NCI-H2171 (cell line): ENCODE measurements at places on chromosomes 13 and 19.

DNA sequence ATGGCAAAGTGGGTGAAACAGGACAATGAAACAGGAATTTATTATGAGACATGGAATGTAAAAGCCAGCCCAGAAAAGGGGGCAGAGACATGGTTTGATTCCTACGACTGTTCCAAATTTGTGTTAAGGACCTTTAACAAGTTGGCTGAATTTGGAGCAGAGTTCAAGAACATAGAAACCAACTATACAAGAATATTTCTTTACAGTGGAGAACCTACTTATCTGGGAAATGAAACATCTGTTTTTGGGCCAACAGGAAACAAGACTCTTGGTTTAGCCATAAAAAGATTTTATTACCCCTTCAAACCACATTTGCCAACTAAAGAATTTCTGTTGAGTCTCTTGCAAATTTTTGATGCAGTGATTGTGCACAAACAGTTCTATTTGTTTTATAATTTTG, 8.6 kb downstream of the CLN5 start:
- no peak for DNase-seq

DNA sequence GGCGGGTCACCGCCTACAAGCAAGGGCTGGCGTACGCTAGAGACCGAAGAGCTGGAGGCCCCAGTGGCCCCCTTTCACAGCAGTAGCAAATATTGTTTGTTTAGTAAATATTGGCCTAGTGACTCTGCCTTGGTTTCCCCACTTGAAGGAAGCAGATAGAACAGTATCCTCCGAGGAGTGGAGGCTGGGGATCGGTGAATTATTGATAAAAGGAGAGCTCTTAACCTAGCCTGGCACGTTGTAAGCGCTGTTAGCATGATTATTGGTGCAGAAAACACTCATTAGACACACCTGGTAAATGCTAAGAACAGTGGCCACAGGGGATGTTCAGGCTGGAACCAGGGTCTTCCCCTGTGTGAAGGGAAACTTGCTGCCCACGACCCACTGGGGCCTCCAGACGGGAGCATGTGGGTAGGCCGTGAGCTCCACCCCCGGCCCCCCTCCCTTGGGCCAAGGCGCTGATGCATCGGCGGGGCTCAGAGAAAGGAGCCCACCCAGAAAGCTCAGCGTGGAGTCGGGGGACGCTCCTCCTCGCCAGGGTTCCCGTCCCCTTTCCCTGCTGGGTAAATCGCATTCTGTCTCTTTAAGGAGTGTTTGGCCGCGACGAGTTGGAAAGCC, 2.3 kb downstream of the IER2 start:
- DNase-seq: peak; percentile 95

DNA sequence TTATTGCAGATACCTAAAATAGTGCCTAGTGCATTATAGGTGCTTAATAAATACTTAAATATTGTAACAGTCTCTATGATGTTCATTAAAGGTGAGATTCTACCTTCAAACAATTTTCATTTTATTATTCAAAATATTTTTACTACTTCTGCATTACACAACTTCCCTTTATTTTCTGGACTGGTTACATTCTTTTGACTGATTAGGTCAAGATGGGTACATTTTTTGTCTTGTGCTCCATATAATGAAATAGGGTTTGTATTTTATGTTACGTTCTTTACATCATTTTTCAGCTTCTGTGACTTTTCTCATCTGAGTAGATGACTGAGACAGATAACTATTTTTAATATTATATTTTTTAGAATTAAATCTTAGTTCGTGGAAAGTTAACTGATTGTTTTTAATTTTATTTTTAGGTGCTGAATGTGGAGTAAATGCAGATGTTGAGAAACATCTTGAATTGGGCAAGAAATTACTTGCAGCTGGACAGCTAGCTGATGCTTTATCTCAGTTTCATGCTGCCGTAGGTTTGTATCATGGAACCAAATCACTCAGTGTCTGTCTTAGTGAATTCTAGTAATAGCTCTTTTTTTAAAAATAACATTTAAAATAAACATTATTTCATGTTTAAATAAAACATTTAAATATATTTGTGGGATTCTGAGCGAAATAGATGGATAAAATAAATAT, 32.0 kb downstream of the DNAJC3 start:
- DNase-seq: no peak

GRCh38 chr19:20513189-20513904, 52.2 kb downstream of the ZNF737 start:
- DNase-seq: no peak

DNA sequence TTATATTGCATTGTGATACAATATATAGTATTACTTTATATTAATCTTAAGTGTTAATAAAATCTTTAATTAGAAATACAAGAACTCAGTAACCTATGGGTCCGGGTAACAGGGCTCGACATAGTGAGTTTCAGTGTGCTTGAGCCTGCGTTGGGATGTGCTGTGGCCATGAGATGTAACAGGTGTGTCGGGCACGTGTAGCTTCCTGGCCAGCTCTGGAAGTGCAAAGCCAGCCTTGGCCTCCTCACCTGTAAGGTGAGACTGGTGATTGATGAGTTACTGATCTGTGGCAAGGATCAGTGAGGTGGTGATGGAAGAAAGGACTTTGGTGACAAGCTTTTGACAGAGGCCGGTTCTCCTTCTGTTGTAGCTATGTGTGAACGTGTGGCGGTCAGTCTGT, 19.2 kb downstream of the ATP4B start:
- no peak for DNase-seq

GRCh38 chr13:73428137-73428536, 369.3 kb downstream of the KLF5 start:
- no peak for DNase-seq

DNA sequence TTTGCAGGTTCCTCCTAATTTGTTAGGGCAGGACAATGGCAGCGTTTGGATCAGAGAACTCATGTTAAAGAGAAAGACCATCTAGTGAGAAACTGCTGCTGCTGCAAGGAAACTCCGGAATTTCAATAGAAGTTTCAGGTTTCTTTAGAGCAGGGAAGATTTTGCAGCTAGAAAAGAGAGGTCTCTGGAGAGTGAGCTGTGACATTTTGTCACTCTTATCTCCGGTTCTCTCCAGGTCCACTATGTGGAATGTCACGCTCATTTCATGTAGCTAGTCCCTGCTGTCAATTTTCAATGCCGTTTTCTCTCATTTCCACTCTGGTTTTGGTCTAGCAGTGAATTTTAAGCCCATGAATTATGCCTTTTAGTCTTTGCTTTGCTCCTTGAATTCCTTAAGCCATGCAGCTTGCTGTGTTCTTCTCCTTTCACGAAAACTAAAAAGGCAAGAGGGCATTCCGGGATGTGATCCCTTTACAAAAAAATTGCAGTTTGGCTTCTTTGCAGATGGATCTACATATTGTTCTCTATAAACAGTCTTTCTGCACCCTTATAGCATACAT, 46.7 kb upstream of the POSTN start:
- DNase-seq: no peak

GRCh38 chr13:33208290-33209220, 77.0 kb downstream of the STARD13 start:
- DNase-seq: no peak

GRCh38 chr13:99376924-99377323, 69.7 kb upstream of the GPR183 start:
- no peak for DNase-seq

GRCh38 chr19:6707011-6707657, 13.3 kb downstream of the C3 start:
- no peak for DNase-seq

DNA sequence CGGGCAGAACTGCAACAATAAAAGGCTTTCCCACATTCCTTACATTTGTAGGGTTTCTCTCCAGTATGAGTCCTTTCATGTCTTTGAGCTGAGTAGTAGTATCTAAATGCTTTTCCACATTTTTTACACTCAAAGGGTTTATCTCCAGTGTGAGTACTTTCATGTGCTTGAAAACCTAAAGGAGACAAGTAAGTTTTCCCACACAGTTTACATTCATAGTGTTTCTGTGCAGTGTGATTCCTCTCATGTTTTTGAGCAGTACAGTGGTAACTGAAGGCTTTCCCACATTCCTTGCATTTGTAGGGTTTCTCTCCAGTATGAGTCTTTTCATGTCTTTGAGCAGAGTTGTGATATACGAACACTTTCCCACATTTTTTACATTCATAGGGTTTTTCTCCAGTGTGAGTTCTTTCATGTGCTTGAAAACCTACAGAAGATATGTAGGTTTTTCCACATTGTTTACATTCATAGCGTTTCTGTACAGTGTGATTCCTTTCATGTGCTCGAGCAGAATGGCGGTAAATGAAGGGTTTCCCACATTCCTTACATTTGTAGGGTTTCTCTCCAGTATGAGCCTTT, 47.0 kb downstream of the ZNF44 start:
- no peak for DNase-seq

DNA sequence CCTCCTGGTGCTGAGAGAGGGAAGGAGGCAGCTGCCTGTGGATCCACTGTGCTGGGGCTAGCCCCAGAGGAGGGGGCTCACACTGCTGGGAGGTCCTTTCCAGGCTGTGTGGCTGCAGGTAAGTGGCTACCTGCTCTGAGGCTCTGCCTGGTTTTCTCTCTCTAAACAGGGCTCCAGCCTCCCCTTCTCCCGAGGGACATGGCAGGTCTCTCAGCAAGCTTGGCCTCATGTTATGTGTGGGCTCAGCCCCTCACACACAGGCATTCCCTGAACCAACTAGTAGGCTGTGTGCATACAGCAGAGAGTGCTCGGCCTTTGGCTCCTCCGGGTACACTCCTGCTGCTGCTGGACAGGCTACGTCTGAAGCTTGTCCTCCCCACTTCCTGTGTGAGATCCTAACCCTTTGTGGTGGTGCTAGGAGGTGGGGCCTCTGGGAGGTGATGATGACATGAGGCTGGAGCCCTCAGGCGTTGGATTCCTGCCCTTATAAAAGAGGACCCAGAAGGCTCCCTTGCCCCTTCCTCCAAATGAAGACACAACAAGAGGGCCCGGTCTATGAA, 4.2 kb downstream of the ZNF835 start:
- DNase-seq: no peak

GRCh38 chr13:110103534-110103933, 203.4 kb downstream of the COL4A1 start:
- no peak for DNase-seq

GRCh38 chr13:71617265-71617664, 249.7 kb downstream of the DACH1 start:
- no peak for DNase-seq

GRCh38 chr13:98581971-98582702, 5.2 kb upstream of the STK24 start:
- no peak for DNase-seq

DNA sequence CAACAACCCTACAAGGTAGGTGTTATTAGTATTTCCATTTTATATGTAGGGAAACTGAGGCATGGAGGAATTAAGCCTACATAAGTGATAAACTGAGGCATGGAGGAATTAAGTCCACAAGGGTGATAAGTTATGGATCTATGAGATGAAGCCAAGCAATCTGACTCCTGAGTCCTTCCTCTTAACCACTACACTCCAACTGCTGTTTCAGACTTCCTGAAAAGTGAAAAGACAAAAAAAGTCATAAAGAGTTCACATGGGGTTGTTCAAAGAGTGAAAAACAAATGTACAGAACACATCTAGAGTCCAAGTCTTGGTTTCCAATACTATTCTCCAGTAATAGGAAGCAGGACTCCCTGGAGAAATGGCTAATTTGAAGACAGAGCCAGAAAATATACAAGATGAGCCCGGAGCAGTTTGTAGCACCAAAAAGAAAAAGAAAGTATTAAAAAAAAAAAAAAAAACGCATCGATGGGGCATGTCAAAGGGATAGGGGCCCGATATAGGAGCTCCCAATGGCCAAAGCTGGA, 12.1 kb downstream of the CRYL1 start:
- DNase-seq: no peak

DNA sequence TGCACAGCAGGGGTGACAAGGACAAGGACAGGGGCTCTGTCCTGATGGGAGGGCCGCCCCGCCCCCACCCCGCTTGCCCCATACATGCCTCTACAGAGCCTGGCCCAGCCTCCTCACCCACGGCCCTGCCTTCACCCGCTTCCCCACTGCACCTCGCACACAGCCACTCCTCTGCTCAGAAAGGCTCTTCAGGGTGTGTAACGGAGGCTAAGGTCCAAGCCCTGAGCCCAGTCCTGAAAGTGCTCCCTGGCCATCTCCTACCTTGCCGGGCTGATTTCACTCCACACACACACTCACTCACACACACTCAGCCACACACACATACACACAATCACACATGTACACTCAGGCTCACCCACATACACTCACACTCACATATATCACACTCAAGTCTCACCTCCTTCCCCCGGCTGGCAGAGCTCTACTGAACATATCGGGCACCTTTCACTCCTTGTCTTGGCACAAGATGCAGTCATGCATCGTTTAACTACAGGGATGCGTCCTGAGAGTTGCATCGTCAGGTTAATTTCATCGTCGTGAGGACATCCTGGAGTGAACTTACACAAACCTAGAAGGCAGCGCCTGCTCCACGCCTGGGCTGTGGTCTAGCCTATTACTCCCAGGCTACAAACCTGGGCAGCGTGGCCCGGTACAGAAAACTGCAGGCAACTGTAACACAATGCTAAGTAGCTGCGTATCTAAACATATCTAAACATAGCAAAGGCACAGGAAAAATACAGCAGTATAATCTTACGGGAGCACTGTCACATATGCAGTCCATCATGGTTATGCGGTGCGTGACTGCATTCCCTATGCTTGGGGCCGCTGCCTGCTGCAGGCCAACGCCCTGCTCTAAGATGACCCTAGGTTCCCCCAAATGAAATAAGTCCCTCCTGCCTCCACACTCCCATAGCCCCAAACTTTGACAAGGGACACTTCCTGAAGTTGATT, 13.1 kb downstream of the EPS15L1 start:
- no peak for DNase-seq

GRCh38 chr13:107347641-107348369, 779.9 kb upstream of the ARGLU1 start:
- DNase-seq: no peak

GRCh38 chr19:15136234-15136954, 29.2 kb downstream of the SYDE1 start:
- DNase-seq: no peak

GRCh38 chr19:6253954-6254733, 25.6 kb downstream of the MLLT1 start:
- no peak for DNase-seq

DNA sequence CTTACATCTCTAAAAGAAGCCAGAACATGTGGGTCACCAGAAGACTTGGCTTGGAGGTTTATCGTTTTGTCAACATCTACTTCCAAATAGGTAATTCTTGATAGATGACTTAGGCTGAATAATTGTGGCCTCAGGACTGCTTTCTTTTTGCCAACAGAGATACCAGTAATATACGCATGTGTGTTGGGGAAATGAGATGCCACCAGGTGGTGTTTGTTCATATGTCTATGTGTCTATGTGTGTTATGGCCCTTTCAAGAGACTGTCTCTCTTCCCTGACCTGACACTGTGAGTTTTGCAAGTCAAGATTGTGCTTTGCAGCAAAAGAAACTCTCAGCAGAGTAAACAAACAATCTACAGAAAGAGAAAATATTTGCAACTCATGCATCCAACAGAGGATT, 31.6 kb upstream of the METTL21C start:
- peak; percentile 24 for DNase-seq
